ENCODE measurements at places on chromosomes 3 and 15.

DNA sequence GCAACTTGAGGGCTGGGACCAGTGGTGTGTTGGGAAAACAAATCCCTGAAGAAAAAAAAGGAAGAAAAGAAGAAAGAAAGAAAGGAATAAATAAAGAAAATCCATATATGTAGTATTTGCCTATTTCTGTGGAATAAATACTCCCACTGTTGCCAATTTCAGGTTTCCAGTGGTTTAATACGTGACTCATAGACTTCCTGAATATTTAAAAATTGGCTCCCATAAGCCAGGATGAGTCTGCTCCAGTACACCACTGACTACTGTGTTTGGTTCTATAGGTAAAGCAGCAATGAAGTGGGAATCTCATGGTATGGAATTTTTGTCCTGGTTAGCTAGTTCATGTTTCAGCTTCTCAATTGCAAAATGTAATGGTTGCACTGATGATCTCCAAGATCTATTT is 31.6 kb downstream of the PYDC2 start:
- no peak for DNase-seq

GRCh38 chr3:139797724-139798343 is 120.1 kb upstream of the NMNAT3 start:
- no peak for DNase-seq

DNA sequence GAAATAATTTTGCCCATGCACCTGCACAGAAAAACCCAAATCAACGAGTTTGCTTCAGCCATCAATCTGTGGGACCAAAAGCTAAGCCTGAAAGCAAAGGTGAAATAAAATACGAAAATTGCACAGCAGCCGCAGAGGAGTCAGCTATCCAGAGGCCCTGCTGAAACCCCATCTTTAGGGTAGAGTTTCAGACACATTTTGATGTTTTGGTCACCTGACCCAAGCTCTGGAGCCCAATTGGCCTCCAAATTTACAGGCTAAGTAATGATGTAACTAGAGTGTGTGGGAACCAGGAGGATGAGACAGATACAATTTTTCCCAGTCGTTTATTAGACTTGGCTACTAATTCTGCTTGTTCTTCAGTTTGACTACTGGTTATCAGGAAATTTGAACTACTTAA is 308.6 kb upstream of the ATP11B start:
- DNase-seq: no peak

DNA sequence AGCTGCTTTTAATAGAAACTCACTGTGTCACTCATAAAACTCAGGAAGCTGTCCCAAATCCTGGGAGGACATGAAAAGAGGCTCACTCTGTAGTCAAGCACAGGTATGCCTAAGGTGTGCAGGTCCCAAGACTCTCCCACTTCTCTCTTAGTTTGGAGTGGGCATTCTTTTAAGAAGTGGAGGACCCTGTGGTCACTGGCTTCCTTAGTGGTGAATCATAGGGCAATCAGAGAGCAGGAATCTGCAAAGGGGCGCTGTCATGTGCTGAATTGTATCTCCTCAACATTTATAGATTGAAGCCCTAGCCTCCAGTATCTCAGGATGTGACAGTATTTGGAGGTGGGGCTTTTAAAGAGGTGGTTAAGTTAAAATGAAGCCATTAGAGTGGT is 47.2 kb upstream of the ZBTB38 start:
- no peak for DNase-seq

DNA sequence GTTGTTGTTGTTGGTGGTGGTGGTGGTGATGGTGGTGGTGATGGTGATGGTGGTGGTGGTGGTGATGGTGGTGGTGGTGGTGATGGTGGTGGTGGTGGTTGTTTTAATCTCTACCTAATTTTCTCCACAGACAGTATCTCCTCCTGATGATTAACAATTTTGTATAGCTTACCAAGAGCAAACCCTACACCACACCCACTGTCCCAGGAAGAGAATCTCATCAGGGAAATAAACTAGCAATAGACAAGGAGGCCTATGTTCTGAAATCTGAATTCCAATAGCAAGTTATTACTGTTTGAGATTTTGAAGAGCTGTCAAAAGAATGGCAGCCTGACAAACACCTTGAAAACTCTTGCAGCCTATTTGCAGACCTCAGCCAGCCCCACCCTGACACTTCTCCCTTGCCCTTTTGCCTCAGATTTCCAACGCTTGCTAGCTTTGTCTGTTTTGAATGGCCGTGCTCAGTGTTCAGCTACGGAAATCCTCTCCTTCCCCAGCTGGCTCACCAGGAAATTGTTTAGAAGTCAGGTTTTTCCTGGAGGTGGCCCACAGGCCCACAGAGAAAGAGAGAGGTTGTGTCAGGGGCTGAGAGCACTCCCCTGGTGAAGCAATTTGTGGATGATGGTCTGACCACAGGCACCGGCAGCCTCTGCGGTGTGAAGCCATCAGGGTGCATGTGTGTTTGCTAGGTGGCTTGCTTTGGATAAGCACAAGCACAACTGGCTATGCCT is 101.6 kb downstream of the MAGI1 start:
- DNase-seq: no peak

GRCh38 chr3:191372122-191372521 is 41.8 kb upstream of the UTS2B start:
- no peak for DNase-seq

GRCh38 chr3:158352551-158352950 is 218.4 kb upstream of the MLF1 start:
- DNase-seq: no peak

DNA sequence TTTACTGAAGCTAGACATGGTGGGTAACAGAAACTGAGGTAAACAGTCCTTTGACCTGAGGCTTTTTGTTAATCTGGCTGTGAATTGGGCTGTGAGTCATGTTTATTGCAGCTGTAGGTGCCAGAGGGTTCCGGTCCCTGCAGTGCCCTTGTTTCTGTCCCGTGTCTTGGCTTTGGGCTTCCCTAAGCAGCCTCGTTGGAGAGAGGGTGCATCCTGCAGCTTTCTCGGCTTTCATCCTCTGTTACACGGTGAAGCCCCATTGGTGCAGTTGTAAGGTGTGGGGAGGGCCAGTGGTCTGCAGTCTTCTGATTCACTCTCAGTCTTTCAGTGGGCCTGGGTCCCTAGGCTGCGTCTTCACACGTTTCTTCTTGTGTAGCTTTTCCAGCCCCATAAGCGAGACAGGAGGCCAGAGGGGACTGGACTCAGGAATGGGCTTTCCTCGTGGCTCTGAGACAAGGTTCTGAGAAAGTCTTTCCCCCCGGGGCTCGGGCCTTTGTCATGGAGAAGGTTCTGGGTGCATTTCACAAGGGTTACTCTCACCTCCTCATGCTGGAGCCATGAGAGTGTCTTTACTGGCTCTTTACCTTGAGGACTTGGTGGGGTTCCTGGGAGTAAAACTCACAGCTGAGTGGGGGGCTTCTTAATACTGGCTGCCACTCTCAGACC is 33.1 kb downstream of the ASB7 start:
- DNase-seq: no peak

- DNase-seq: no peak
Measured at GRCh38 chr3:193174140-193174539, 66.9 kb upstream of the PLAAT1 start.

- DNase-seq: no peak
Measured at GRCh38 chr3:53554559-53555067, 60.2 kb downstream of the CACNA1D start.

DNA sequence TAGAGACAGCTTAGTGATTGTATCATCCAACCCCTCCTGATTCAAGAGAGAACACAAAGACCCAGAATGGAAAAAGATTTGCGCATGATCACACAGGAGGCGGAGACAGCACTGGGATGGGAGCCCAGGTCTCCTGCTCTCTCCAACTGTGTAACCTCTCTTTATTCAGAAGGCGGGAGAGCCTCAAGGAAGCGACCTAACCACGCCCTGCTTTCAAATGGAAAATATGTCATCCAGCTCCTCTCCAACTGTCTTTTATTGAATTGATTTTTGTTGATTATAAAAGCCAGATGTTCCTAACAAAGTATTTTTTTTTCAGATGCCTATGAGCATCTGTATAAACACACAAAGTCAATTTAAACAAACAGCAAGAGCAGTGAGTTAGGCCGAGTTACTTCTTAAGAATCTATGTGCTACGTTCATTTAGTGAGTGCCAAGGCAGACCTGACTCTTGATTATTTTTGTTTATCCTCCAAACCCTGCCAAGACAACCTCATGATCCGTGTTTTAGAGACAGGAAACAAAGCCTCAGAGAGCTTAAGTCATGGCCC is 74.5 kb downstream of the BFSP2 start:
- DNase-seq: no peak

Data from amygdala (tissue), 56 donors.